NCI-H82 (cell line): ENCODE measurements at places on chromosomes 3 and 15.
A peak's percentile ranks its signal among the peaks of the same experiment; 100 is the strongest.

DNA sequence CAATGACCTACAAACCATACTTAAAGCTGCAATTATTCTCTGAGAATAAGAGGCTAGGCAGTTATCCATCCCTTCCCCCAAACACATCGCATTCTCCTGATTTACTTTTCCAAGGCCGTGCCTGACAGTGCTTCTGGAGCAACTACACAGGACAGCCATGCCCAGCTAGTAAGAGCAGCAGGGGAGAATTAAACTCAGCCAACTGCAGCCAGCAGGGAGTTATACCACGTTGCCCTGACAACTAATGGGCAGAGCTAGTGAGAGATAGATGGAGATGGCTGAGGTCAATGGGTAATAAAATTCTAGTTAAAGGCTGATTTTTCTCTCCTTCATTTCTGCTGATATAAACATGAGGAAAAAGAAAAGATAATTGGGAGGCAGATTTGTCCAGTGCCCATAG lies 193.8 kb upstream of the PPP2R3A start:
- DNase-seq = no peak

GRCh38 chr3:186137051-186137685 lies 28.3 kb upstream of the ETV5 start:
- DNase-seq = no peak

DNA sequence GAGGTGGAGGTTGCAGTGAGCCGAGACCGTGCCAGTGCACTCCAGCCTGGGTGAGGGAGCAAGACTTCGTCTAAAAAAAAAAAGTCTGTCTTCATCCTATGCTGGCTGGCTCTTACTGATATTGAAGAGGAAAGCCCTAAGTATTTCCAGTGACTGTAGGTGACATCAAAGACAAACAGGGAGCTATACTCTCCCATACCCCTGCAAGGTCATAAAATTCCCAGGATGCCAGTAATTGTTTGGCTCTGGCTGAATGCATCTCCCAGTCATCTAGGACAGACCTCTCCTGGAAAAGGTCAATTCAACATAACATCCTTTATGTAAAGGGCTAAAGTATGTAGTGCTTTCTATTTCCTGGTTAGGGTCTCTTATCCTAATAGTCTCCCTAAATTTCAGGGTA lies 8.0 kb downstream of the ZBBX start:
- DNase-seq = no peak

DNA sequence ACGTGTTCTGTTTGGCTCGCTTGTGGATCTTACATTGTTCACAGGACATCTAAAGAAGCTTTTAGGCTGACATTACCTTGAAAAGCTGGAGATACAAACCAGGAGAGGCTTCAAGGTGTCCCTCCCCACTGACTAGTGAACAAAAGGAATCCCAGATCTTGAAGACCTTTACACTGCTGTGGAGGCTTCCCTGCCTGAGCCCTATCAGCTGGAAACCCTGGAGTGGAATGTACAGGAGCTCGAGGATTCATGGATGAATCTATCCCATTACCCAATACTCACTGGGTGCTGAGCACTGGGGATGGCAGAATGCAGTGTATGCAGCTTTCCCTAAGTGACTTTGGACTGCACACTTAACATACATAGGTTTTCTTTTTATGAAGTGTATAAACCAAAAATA lies 82.3 kb upstream of the MFGE8 start:
- peak; percentile 58 for DNase-seq

DNA sequence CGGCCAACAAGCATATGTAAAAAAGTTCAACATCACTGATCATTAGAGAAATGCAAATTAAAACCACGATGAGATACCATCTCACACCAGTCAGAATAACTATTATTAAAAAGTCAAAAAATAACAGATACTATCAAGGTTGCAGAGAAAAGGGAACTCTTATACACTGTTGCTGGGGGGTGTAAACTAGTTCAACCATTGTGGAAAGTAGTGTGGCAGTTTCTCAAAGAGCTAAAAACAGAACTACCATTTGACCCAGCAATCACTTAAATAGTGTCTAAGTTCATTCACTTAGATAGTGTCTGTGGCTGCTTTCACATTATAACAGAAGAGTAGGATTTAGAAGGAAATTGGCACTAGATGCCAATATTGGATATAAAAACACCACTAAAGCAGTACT lies 49.7 kb downstream of the CGGBP1 start:
- no peak for DNase-seq
